ENCODE measurements at places on chromosomes 2 and 18. TPM values are rescaled to one million over a fixed set of nuclear protein-coding genes. Genes with fewer than 3 reads are reported as not detected.
A peak's percentile ranks its signal among the peaks of the same experiment; 100 is the strongest.

The KCNK3 gene
- not detected for total RNA-seq

The TAF1B gene
- 29.5 TPM for total RNA-seq

DNA sequence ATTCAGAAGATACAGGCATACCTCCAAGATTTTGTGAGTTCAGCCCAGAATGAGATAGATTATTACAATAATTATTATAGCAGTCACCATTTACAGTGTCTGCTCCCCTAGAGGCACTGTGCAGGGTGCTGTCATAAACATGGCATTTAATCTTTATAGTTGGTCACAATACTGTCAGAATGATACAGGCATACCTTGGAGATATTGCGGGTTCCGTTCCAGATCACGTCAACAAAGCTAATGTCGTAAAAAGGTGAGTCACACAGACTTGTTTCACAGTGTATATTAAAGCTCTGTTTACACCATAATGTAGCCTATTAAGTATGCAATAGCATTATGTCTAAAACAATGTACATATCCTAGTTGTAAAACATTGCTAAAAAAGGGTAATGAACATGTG is 45.6 kb downstream of the ZRANB3 start:
- DNase-seq: no peak

DNA sequence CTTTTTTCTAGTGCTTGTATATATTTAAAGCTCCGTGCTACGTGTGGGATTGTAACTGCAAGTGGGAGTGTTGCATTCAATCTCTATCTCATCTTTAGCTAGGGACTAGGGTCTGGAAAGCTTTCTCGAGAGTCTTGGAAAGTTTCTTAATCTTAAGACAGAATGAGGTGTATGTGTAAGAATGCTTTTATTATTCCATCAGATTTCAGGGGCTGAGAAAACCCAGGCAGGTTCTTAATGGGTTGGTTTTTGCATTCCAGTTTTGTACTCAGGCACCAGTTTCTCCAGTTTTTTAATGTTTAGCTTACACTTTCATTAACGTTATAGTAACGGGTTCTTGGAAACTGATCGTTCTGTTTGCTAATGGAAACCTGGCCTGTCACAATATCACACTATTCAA is 20.3 kb downstream of the MRPL19 start:
- DNase-seq: no peak

The AGBL5 gene
- total RNA-seq: 15.1 TPM

DNA sequence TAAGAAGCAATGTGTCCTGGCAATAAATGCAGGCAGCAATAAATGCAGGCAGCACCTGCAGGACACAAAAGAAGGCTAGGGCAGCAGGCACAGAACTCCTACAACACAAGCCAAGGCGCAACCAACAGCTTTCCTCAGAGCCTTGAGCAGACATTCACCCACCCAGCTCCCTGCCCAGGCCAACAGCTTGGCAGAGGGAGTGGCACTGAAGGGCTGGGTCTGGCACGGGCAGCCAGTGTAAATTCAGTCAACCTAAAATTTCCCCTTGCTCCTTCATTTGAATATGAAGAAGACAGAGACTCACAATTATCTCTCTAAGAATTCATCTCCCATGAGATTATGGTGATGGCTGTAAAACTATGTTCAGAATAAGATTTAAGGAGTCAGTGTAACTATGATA is 35.4 kb downstream of the AAK1 start:
- no peak for DNase-seq

DNA sequence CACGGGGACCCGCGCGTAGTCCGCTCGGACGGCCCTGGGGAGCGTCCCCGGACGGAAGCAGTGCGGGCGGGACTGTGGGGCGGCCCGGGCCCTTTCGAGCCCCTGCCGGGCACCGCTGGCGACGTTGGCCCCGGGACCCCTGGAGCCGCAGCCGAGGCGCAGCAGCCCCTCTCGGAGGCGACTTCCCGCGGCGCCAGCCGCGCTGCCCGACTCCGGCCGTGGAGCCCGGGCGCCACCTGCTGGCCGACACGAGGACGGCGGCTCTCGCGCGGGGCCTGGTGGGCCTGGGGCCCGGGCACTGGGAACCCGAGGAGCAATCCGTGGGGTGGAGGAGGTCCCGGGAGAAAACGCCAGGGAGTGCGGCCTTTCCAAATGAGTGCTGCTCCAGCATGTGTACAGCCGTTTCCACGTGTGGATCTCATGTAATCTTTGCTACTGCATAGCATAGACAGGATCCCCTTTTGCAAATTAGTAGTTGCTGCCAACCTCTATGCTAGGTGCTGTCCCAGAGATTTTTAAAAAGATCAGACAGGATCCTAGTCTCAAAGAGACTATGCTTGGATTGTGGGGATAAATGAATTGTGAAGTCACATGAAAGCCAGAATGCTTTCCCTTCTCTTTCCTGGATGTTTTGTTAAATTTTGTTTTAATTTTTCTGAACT is 4.0 kb downstream of the ID2 start:
- peak; percentile 84 for DNase-seq

The FAM237A gene
- not detected for total RNA-seq

DNA sequence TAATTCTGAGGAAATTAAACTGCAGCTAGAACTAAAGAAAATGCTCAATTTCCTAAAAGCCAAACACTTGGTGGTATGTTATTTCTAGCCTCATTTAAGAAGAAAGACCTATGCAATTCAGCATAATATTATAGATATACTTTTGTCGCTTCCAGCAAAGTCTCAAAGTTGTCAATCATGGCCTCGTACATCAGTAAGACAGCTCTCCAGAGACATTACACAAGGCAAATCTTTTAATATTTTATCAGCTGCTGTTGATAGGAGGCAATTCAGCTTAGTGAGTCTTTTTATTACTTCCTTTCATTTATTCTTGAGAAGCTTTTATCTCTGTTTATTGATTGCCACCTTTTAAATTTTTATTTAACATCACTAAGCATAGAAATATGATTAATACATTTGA is 294.3 kb downstream of the FSIP2 start:
- DNase-seq: no peak

DNA sequence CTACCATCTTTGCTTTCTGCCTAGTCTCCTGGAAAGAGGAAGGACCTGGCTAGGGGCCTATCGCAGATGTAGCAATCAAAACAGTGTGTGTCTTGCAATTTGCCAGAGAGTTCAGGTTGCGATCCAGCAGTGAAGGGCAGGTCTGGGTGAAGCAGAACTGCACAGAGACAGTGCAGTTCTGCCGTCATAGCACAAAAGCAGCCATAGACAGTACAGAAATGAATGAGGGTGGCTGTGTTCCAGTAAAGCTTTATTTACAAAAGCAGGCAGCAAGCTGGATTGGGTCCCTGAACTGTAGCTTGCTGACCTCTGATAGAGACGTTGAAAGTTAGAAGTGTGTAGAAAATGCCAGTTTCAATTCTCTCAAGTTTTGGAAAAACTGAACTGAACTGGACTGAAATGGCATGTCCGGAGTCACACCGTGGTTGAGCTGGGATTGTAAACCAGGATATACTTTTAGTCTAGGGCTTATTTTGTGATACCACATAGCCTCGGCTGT is 186.8 kb downstream of the LTBP1 start:
- DNase-seq: no peak

The TEKT4 gene
- not detected for total RNA-seq

DNA sequence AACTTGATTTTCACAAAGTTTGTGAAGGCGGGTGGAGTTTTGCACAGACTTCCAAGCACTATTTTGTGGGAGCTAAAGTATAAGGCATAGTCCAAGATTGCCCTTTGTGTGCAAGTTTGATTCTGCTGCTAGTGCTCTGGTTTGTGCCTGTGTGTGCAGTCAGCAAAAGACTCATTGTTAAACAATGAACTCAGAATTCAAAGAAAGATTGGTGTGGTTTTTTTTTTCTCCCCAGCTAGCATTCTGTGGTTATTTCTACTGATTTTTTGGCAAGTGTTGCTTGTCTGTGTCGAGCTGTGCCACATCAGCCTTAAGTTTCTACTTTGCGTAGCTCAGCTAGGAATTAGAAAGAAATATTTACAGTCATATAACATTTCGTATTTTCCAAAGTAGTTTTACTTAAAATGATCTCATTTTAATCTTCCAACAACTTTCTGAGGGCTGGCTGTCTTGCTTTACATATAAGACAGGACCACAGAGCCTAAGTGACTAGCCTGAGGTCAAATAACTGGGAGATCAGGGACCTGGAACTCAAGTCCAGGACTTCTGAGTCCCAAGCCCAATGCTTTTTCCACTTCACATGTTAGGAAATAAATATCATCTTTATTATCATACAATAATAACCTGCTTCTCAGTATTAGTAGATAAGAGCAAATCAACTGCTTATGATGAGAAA is 69.8 kb downstream of the BABAM2 start:
- peak; percentile 56 for DNase-seq

The PLEKHB2 gene
- total RNA-seq: 58.5 TPM

The NOSTRIN gene
- not detected for total RNA-seq

GRCh38 chr2:128273469-128274081 is 45.1 kb downstream of the HS6ST1 start:
- no peak for DNase-seq

- DNase-seq: no peak
These were observed 134.8 kb downstream of the GALNT1 start for GRCh38 chr18:35716169-35716831.

GRCh38 chr2:168758970-168759820 is 43.2 kb upstream of the NOSTRIN start:
- no peak for DNase-seq

The ARHGAP28 gene
- not detected for total RNA-seq
